ENCODE measurements at places on chromosomes 7 and 10.

DNA sequence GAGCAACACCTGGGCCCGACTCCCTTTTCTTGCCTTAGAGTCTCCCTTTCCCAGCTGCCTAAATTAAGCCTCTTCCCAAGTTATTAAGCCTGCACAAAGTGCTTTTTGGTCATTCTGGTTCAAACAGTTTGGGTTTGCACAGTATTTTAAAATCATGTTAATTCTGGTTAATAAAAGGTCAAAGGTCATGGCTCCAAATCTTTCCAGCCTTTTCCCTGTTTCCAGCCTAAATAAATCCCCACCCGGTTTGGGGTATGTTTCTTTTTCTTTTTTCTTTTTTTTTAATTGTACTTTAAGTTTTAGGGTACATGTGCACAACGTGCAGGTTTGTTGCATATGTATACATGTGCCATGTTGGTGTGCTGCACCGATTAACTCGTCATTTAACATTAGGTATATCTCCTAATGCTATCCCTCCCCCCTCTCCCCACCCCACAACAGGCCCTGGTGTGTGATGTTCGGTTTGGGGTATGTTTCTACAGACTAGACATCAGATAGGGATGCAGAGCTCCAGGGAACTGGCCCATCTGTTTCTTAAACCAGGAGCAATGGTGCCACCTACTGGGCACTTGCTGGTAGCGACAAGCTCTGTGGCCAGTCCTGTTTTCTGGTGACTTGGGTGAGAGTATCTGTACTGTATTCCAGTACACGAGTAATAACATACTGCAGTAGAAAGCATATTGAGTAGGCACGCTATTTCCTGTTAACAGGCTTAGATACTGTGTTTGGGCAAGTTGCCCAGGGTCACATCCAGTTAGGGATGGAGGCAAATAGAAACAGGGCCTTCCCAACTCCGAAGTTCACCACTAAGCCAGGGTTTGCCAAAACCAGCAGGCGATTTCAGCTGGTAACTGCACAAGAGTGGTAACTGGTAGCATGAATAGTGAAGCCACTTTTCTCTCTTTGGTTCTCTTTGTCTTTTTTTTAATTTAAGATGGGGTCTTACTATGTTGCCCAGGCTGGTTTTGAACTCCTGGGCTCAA, 60.6 kb upstream of the TRIM8 start:
- peak; percentile 73 for DNase-seq

DNA sequence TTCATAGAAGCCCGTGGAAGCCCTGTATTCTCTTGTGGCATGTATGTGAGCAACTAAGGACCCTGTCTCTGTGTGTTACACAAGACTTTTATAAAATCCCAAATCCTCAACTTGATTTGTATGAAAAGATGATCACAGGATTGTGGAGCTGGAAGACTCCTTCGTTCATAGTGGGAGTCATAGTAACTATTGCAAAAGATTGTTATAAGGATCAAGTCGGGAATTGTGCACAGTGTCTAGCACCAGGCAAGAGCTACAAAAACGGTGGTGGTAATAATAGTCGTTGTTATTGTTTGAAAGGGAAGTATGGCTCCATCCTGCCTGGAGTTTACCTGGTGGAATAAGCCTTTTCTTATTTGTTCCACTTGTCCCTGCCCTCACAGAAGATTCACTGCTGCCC, 42.8 kb upstream of the MTURN start:
- no peak for DNase-seq

DNA sequence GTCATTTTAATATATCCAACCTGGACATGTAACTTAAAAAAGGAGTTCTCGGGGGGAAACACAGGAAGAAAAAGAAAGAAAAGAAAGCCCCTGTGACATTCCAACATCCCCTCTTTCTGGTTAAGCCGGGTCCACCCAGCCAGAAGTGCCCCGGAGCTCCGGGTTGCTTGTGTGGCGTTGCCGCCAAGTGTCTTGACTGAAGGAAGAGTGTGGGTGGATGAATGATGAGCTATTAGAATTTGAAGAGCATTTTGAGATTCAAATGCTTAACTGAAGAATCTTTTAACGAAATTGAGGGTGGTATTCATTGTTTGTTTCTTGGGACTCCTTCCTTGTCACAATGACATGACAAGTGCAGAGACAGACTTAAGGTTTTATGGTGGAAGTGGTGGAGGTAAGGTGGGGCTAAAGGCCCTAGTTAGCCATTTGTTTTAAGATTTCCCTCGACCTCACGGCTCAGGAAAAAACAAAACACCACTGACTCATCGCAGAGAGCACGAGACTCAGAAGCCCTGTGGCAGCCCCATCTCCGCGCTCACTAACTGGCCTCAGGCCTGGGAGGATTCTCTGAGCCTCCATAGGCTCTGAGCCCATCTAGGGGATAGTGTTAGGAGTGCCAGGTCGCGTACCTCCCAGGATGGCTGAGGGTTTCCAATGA, 1.8 kb upstream of the GLI3 start:
- DNase-seq = no peak

DNA sequence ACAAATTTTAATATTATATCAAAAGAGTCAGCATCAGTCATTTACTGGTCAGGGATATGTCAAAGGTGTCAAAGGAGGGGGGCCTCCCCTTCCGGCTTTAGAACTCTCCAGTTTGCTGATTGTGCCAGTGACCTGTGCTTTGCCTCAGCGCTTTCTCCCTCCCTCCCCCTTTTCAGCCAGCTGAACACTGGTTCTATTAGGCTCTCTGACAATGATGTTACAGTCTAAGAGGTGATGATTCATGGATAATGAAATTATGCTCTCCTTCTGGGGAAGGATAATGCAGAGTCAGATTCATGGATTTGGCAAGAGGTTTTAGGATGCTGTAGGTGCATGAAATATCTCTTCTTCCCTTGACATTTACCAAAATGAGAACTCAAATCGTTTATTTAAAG, 6.1 kb downstream of the LRRTM3 start:
- DNase-seq = no peak

- no peak for DNase-seq
These were observed 80.8 kb downstream of the SEC23IP start for GRCh38 chr10:119973281-119973680.

DNA sequence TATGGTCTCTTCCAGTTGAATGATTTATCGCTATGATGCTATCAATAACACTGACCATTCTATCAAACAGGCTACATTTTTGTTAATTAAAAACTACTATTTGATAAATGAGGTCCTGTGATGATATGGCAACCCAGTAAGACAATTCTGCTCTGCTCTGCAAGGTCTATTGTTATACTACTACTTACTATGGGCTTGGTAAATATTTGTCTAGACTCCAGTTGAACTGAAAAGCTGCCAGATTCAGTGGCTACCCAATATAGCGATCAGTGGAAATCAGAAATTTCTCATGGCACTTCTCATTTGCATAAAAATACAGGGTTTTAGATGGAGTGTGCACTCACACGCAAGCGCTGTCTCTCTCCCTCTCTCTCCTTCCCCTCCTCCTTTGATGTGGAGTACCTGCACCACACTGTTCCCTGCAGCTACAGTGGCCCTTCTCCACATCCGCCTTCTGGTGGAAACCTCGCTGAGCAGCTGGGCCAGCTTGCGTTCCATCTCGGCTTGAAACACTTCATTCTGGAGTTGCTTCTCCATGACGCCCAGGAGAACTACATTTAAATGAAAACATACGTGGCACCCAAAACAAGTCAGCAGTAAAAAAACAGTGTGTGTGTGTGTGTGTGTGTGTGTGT, 77.9 kb downstream of the KIAA1549 start:
- peak; percentile 76 for DNase-seq

All from T follicular helper cell (primary cell).